ENCODE measurements at places on chromosomes 13 and 19. TPM values are rescaled to one million over a fixed set of nuclear protein-coding genes. Genes with fewer than 3 reads are reported as not detected.
A peak's percentile ranks its signal among the peaks of the same experiment; 100 is the strongest.

Gene ZNF224
- 86.3 TPM for total RNA-seq

- no peak overlapping the region for H3K27ac ChIP-seq
- H3K27me3 ChIP-seq: no peaks in the 10 kb centered on the region
- no peaks in the 10 kb centered on the region for H3K36me3 ChIP-seq
- no peak for DNase-seq
- H3K4me3 ChIP-seq: no peak overlapping the region
Observed at GRCh38 chr13:73664851-73665250, 469.4 kb downstream of the KLF12 start.

Gene NLRP11
- not detected for total RNA-seq

- H3K4me3 ChIP-seq: no peak overlapping the region
- peaks cover 3% of the 10 kb centered on the region for H3K4me1 ChIP-seq
- DNase-seq: no peak
- no peak overlapping the region for H3K27ac ChIP-seq
Observed at GRCh38 chr19:50933640-50934039, 19.2 kb downstream of the KLK5 start.

Gene CEACAM16
- total RNA-seq: not detected

DNA sequence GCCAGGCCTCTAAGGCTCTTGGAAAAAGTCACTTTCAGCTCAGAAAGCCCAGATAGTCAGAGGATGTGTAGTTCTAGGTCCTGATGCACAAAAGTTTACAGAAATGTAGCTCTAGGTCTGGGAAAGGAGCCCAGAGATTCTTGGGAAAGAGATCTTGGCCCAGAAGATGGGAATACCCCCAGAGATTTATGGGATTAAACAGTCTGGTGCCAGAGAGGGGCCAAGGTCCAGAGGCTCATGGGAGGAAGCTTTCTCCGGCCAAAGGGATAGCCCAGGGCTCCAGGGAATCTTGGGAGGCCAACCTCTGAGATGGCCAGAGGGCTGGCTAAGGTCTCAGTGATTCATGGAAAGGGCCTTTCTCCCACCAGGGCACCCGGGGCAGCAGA is 15.2 kb downstream of the BCAT2 start:
- H3K36me3 ChIP-seq: no peaks in the 10 kb centered on the region
- H3K27ac ChIP-seq: peak overlapping the region; percentile 96
- peak overlapping the region; percentile 91 for H3K4me3 ChIP-seq
- peaks cover 8% of the 10 kb centered on the region for H3K4me1 ChIP-seq

Gene LAIR1
- 67.4 TPM for total RNA-seq

DNA sequence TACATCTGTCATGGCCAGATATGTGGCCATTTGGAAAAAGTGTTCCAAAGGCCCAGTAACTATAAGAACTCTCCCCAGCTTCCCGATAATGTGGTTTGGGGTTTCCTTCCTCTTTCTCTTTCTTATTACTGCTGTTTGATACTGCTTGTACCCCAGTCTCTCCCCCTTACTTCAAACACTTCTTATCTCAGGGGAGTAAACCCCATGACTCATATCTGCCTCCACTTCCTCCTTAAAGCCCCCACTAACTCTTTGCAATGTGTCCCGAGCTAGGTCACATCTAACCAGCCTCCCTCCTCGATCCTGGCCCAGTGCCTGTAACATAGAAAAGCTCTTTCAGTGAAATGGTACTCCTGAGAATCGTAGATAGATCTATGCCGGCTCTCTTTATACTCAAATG is 82.4 kb upstream of the STARD13 start:
- H3K27me3 ChIP-seq: peaks cover 3% of the 10 kb centered on the region
- H3K36me3 ChIP-seq: no peaks in the 10 kb centered on the region
- H3K4me3 ChIP-seq: no peak overlapping the region
- H3K27ac ChIP-seq: no peak overlapping the region
- no peak for DNase-seq
- H3K4me1 ChIP-seq: peaks cover 8% of the 10 kb centered on the region

GRCh38 chr13:25295228-25295627 is 6.2 kb upstream of the NUP58 start:
- no peak for DNase-seq
- peaks cover 17% of the 10 kb centered on the region for H3K27me3 ChIP-seq
- H3K27ac ChIP-seq: no peak overlapping the region
- H3K36me3 ChIP-seq: no peaks in the 10 kb centered on the region
- H3K4me1 ChIP-seq: peaks cover 4% of the 10 kb centered on the region
- H3K4me3 ChIP-seq: no peak overlapping the region

Gene ATP4A
- not detected for total RNA-seq

GRCh38 chr19:47094557-47095475 is 18.8 kb downstream of the ZC3H4 start:
- no peaks in the 10 kb centered on the region for H3K27me3 ChIP-seq
- DNase-seq: no peak
- H3K4me1 ChIP-seq: peaks cover 17% of the 10 kb centered on the region
- peak overlapping the region; percentile 90 for H3K27ac ChIP-seq

GRCh38 chr19:44855606-44856005 is 9.5 kb downstream of the NECTIN2 start:
- H3K4me1 ChIP-seq: peaks cover 2% of the 10 kb centered on the region
- H3K36me3 ChIP-seq: no peaks in the 10 kb centered on the region
- H3K4me3 ChIP-seq: no peak overlapping the region
- H3K27me3 ChIP-seq: peaks cover 2% of the 10 kb centered on the region
- no peak overlapping the region for H3K27ac ChIP-seq
- no peak for DNase-seq

- no peaks in the 10 kb centered on the region for H3K4me1 ChIP-seq
- no peak for DNase-seq
- H3K36me3 ChIP-seq: no peaks in the 10 kb centered on the region
- no peak overlapping the region for H3K27ac ChIP-seq
- peaks cover 4% of the 10 kb centered on the region for H3K27me3 ChIP-seq
- no peak overlapping the region for H3K4me3 ChIP-seq
Observed at GRCh38 chr13:39317291-39317690, 279.0 kb downstream of the NHLRC3 start.

Gene SLC10A2
- not detected for total RNA-seq

- peaks cover 83% of the 10 kb centered on the region for H3K27me3 ChIP-seq
- peaks cover 8% of the 10 kb centered on the region for H3K4me1 ChIP-seq
- no peak overlapping the region for H3K27ac ChIP-seq
- no peaks in the 10 kb centered on the region for H3K36me3 ChIP-seq
- DNase-seq: peak; percentile 27
Observed at GRCh38 chr19:50835785-50836542, 2.6 kb upstream of the KLK15 start.

Gene MBD3L2
- not detected for total RNA-seq

Gene ICAM1
- total RNA-seq: 2.0 TPM

GRCh38 chr13:51811920-51812451 is 8.0 kb upstream of the DHRS12 start:
- DNase-seq: no peak
- H3K36me3 ChIP-seq: peaks cover 70% of the 10 kb centered on the region
- peak overlapping the region; percentile 81 for H3K27ac ChIP-seq

DNA sequence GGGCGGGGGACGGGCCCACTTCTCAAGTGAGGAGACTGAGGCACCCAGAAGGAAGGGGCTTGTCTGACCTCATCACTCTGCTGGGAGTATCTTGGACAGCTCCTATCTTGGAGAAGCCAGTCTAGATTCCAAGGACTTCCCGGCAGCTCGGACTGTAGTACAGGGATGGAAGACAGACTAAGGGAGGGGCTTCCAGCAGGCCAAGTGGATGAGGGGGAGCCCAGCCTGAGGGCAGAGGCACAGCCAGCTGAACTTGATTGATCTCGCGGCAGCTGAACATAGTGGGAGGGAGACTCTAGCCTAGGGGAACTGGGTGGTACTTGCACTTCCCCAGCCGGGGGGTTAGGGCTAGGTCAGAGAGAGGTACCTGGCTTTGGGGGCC is 711 bp downstream of the CILP2 start:
- H3K4me3 ChIP-seq: peak overlapping the region; percentile 69
- no peak for DNase-seq
- peak overlapping the region; percentile 66 for H3K27ac ChIP-seq
- no peaks in the 10 kb centered on the region for H3K27me3 ChIP-seq
- no peaks in the 10 kb centered on the region for H3K36me3 ChIP-seq
- peaks cover 44% of the 10 kb centered on the region for H3K4me1 ChIP-seq

DNA sequence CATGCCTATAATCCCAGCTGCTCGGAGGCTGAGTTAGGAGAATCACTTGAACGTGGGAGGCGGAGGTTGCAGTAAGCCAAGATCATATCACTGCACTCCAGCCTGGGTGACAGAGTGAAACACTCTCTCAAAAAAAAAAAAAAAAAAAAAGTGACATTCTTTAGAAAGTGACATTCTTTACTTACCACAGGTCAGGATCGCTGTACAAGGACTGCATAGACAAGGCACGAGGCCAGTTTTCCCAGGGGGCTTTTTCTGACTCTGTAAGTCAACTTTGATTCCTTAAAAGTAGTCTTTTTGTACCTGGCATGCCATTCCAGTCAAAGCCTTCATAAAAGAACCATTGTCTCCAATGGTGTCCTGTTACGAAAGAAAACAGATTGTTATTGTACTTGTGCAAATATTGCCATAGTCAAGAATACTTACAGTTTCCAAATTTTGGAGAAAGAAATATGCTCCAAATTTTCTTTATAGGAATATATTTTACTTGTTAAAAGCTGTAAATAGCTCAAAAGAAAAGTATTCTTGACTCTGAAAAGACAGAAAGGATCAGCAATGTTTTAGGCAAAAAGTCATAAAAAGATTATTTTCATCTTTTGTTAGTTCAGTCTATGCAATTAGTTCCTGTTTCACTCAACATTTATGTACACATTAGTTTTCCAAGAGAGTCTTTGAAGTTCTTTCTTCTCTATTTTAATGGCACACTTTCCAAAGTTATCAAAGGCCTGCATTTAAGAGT is 39.3 kb downstream of the CEACAM1 start:
- no peaks in the 10 kb centered on the region for H3K4me1 ChIP-seq
- no peak overlapping the region for H3K27ac ChIP-seq
- no peaks in the 10 kb centered on the region for H3K36me3 ChIP-seq
- H3K27me3 ChIP-seq: no peaks in the 10 kb centered on the region
- H3K4me3 ChIP-seq: no peak overlapping the region

Gene TARM1
- total RNA-seq: not detected

DNA sequence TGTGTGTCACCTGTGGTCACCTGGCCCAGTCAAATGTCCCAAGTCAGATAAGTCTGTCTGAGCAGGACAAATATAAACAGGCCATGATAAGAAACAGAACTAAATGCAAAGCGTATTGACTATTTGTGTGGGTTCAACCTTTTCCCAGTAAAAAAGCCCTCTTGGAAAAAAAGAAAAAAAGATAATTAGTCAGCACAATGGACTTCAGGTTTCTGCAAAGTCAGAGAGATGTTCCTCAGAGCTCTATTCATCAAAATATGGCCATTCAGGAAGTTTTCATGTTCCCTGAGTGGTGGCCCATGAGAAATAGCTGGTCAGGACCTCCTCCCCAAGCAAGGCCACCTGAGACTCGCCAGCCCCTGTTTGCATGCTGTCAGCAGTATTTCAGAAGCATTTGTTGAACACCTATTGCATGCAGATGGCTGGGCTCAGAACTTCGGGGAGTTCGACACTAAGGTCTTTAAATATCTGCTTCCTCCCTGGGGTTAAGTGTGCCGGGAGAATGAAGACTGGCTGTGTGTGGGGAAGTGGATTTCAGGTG is 2.7 kb downstream of the FFAR3 start:
- no peak overlapping the region for H3K4me3 ChIP-seq
- peaks cover 8% of the 10 kb centered on the region for H3K4me1 ChIP-seq
- no peak overlapping the region for H3K27ac ChIP-seq

- peak overlapping the region; percentile 98 for H3K4me3 ChIP-seq
- DNase-seq: peak; percentile 34
Observed at GRCh38 chr19:10566658-10567410, 1.0 kb upstream of the KRI1 start.

DNA sequence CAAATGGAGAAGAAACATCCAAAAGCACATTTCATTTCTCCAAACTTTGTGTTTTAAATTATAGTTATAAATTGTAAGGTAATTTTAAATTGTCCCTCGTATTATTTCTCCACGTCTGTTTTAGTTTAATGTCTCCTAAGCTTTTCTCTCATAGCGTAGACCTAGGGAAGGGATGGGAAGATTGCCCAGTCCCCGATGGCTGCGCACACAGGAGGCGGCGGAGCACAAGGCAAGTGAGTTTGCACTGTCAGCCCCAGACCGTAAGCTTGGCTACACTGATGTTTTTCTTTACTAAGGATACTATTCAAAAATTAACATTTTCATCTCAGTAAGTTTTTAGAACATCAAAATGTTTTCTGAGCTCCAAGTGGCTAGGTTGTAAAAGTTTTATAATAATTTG is 72.3 kb downstream of the GPR12 start:
- peaks cover 5% of the 10 kb centered on the region for H3K36me3 ChIP-seq
- DNase-seq: no peak
- H3K27me3 ChIP-seq: peaks cover 9% of the 10 kb centered on the region
- no peaks in the 10 kb centered on the region for H3K4me1 ChIP-seq
- H3K4me3 ChIP-seq: no peak overlapping the region

- H3K36me3 ChIP-seq: no peaks in the 10 kb centered on the region
- H3K4me1 ChIP-seq: peaks cover 29% of the 10 kb centered on the region
- peak; percentile 100 for DNase-seq
- peak overlapping the region; percentile 79 for H3K4me3 ChIP-seq
- H3K27ac ChIP-seq: peak overlapping the region; percentile 80
Observed at GRCh38 chr19:1406774-1407527, 435 bp upstream of the DAZAP1 start.

Gene CHMP2A
- total RNA-seq: 60.0 TPM

DNA sequence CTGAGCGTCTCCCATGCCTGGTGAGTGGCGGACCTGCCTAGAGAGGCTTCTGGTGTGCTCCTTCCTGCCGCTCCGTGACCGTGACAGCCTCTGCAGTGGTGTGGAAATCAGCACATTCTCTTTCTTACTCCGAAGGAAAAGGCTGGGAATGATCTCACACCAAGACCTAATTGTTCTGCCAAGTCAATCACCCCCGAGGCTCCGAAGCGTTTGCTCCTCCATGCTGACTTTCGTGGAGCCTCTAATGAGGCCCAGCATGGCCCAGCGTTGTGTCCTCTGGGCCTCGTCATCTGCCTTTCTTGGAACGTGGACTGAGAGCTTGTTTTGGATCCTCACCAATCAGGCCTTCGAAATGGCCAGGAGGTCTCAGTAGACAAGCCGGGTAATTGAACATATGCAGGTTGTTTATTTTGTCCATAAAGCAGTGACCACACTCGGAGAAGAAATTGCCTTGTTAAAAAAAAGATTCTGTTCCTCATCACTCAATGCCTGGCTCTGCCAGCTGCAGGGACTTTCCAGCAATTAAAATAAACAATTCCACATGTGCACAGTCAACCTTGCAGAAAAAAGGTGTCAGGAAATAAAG is 107.1 kb downstream of the UBL3 start:
- H3K4me3 ChIP-seq: no peak overlapping the region
- H3K27ac ChIP-seq: no peak overlapping the region
- peaks cover 6% of the 10 kb centered on the region for H3K27me3 ChIP-seq
- no peaks in the 10 kb centered on the region for H3K36me3 ChIP-seq
- DNase-seq: no peak

Gene RAB3A
- total RNA-seq: 2.9 TPM

DNA sequence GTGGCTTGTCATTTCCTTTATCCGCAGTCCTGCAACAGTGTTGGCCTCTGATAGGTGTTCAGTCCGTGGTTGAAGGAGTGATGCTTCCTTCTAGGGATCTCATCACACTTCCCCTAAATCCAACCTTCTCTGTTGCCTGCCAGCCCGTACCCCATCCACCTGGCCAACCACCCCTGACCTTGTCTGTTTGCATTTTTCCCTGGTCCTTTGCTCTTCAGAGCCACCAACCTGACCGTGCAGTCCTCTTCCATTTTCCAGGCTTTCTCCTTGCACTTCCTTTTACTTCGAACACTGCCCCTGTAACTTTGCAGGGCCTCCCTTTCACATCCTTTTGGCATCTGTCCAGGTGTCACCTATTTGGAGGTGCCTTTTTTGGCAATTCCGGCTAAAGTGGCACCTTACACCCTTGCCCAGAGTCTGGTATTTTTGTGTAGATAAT is 696 bp downstream of the ZNF460 start:
- no peak overlapping the region for H3K27ac ChIP-seq
- H3K27me3 ChIP-seq: no peaks in the 10 kb centered on the region
- H3K36me3 ChIP-seq: peaks cover 8% of the 10 kb centered on the region
- H3K4me3 ChIP-seq: no peak overlapping the region

Gene FSD1
- total RNA-seq: 1.4 TPM

All from naive thymus-derived CD8-positive, alpha-beta T cell (primary cell).